Stimulated activated CD4-positive, alpha-beta T cell treated with anti-CD3 and anti-CD28 coated beads, TNF-alpha, amount 100 ng/mL, for 48 hours (primary cell): ENCODE measurements at places on chromosomes 5 and 9.

DNA sequence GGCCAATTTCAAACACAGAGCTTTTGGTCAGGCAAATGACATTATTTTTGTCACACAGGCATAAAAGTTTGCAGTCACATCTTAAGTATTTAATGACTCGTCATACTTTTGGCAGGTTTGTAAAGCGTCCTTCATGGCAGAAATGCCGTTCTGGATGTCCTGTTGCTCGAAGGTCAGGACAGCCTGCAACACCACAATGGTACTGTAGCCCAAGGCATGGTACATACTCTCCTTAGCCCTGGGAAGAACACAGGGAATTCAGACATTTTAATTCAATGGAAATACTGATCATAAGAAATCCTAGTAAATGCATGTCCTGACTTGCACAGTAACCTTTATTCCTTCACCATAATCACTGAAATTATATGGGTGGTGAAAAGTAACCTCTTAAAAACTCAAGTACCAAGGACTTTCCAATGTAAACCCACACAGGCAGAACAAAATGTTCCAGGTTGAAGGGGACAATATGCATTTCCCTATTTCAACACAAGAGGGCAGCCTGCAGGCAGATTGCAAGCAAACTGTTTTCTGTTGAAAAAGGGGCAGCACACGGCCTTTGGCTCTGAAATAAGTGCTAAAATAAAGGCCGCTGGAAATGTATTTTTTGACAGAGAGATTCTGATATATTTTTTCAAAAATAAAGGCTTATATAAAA, 95.7 kb downstream of the TTC39B start:
- peak; percentile 61 for DNase-seq

- peak; percentile 56 for DNase-seq
Observed at GRCh38 chr5:82365744-82366228, 87.6 kb upstream of the RPS23 start.

- no peak for DNase-seq
Observed at GRCh38 chr9:72952914-72953313, at the start of gene ALDH1A1. TSS of gene ALDH1A1 (minus strand) at chr9:72953053. CDS start at chr9:72953000, 53 bp downstream.

- DNase-seq: no peak
Observed at GRCh38 chr5:122126177-122126755, 3.1 kb upstream of the ZNF474 start.
